Left colon (tissue), 2 donors: ENCODE measurements at places on chromosomes 5 and 9. TPM values are rescaled to one million over a fixed set of nuclear protein-coding genes. Genes with fewer than 3 reads are reported as not detected.

The SMU1 gene
- 16.6 TPM for total RNA-seq

The LECT2 gene
- total RNA-seq = not detected

The HTR1A gene
- total RNA-seq = not detected

The CYLC2 gene
- total RNA-seq = not detected

The GLE1 gene
- total RNA-seq = 26.6 TPM

The TAF11L8 gene
- not detected for total RNA-seq
